Pancreas (tissue), 10 donors: ENCODE measurements at places on chromosomes 1 and 21.

- DNase-seq: no peak
These were observed 334.2 kb upstream of the SNX7 start for GRCh38 chr1:98327220-98327861.

GRCh38 chr1:174114788-174115448, 44.4 kb upstream of the RABGAP1L start:
- no peak for DNase-seq

DNA sequence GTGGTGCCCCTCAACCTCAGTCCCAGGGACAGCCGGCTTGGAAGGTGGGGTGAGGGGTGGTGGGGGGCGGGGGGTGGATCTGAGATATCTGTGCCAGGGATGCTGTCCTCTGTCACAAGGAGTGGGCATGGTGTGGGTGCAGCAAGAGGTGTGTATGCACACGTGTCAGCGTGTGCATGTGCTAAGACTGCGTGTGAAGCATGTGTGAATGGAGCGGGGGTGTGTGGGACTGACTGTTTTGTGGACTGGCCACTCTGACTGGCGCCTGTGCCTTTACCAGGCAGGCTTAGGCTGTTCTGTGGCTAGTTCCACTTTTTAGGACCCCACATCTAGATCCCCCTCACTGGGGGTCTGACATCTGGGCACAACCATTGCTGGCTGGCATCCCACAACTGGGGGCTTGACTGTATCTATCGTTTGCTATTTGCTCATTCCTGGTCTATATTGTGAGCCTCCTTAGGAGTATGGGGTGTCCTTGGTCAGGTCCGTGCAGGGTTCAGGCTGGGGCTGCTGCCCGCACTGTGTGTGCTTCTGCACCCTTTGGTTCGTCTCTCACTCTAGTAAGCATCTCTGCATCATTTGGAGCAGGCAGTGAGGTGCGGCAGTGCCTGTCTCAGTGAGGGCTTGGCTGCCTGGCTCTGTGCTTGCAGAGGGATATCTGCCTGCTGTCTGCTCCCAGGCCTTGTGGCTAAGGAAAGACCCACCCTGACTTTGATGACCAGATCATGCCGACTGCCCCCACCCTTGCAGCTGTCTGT, 1.9 kb downstream of the AMPD2 start:
- DNase-seq: no peak

DNA sequence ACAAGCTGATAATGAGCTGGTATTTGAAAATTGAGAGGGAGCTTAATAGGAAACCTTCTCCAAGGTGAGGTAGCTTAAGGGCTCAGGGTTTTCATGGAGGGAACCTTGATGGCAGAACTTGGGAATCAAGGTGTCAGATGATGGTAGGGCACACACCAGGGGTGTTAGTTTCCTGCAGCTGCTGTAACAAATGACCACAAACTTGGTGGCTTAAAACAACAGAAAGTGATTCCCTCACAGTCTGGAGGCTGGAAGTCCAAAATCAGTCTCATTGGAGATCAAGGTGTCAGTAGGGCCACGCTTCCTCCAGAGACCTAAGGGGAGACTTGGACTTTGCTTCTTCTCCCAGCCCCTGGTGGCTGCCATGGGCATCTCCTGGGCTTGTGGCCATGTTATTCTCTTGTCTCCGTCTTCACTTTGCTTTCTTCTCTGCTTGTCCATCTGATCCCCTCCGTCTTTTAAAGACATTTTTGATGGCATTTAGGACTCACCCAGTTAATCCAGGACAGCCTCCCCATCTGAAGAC, 45.5 kb downstream of the HUNK start:
- no peak for DNase-seq

DNA sequence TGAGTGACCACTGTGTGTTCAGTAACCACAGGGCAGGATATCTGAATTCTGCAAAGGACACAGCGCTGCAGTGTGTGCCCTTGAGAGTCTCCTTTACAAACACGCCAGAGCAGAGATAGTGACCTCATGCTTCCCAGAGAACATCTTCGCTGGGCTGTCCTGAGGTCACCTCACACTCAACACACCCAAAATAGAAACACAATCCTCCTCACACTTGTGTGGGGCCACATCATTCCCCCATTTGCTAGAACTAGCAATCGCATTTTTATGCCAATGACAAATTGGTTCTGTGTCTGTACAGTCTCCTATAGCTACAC, 140.1 kb upstream of the NRIP1 start:
- no peak for DNase-seq

DNA sequence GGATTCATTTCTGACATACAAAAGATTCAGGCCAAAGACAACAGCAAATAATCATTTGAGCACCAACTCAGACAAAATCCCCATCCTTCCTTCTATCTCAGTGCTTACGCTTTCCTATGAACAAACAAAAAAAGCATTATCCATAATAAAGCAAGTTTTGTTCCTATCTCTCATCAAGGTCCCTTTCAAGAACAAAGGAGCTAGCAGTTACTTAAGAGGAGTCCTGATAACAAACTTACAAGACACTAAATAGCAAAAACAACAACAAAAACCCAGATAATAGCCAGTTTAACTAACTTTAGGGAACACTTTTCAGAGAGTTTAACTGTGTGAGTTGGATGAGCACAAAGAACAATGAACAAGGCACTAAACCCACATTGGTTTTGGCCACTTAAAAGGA, 10.5 kb downstream of the EVI5 start:
- no peak for DNase-seq

DNA sequence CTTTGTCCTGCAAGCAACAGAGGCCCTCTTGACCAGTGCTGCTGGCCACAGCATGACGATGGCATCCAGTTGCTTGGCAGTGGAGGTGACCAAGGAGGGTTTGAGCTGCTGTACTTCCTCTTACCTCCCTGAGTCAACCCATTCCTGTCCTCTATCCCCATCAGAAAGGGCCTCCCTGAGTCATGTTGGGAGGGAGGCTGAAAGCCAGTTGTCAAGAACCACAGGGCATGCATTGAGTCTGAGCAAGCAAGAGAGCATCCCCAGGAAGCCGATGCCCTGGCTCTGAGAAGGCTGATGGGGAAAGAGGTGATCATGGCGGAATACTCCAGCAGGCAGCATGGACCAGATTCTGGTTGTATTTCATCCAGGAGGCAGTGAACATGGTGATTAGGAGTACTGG, 69.6 kb downstream of the LACTBL1 start:
- DNase-seq: no peak

- no peak for DNase-seq
These were observed 13.5 kb downstream of the STPG1 start for GRCh38 chr1:24400065-24400464.

DNA sequence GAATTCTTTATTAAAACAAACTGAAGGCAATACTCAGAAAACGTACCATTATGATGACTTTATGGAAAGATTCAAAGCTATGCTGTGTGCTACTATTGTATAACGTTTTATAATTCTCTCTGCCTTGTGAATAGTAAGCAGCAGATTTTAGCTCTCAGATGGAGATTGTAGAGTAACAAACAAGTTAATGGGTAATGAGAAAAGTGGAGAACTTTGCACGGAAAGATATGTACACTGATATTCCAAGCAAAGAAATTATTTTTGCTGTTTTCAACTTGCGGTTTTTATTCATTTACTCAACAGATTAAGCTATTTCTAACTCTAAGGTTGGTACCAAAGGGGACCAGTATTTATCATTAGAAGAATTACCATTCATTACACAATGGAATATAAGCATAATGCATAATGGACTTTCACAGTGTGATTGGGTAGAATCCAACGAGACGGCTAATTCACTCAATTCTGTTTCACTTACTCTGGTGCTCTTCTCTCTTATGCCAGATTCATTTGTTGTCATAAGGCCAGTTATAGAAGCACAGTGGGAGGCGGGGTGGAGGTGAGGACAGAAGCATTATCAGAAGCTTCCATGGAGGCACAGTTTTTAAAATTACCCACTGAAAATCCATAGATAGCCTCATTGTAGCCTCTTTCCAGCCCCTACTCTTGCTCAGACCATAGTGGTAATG, 38.6 kb downstream of the ATP1B1 start:
- DNase-seq: no peak

DNA sequence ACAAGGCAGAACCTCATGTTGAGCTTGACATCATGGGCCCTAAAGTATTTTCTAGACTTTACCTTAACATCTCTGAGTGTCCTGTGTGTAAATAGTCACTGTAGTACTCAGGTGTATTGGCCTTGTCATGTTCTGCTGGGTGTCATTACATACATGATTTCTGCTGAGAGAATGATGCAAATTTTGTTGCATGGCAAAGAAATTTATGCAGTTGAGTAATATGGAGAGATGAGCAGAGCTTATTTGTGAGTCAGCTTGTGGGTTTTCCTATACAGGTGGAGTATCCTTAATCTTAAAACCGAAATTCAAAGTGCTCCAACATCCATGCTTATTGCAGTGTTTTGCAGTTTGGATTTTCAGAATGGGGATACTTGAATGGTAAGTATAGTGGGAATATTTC, 36.6 kb downstream of the RGL1 start:
- no peak for DNase-seq
